ENCODE measurements at places on chromosomes 4 and X. TPM values are rescaled to one million over a fixed set of nuclear protein-coding genes. Genes with fewer than 3 reads are reported as not detected.

ATP8A1 gene
- 0.06 TPM for total RNA-seq

SPANXN4 gene
- total RNA-seq = 0.18 TPM

UNC5C gene
- 0.10 TPM for total RNA-seq

CHIC1 gene
- total RNA-seq = 6.5 TPM

SPANXC gene
- 7.5 TPM for total RNA-seq

ZCCHC12 gene
- not detected for total RNA-seq

CSAG2 gene
- total RNA-seq = 6.1 TPM

RBMXL3 gene
- not detected for total RNA-seq

ADGRA3 gene
- 28.7 TPM for total RNA-seq

NDST3 gene
- 0.59 TPM for total RNA-seq

ITIH6 gene
- total RNA-seq = not detected

FGF5 gene
- total RNA-seq = 2.7 TPM

ZNF185 gene
- 16.2 TPM for total RNA-seq

HUWE1 gene
- 83.0 TPM for total RNA-seq

RASL11B gene
- total RNA-seq = not detected

SYP gene
- total RNA-seq = 0.23 TPM

WWC2 gene
- total RNA-seq = 16.1 TPM

PPP1R3F gene
- total RNA-seq = 0.53 TPM

P2RY4 gene
- not detected for total RNA-seq

WNK3 gene
- total RNA-seq = 0.02 TPM

HTR2C gene
- total RNA-seq = not detected

SMIM10L2A gene
- 0.07 TPM for total RNA-seq

MAGEA11 gene
- 60.1 TPM for total RNA-seq

CXCL1 gene
- total RNA-seq = not detected

LARP7 gene
- 37.9 TPM for total RNA-seq

DDX53 gene
- total RNA-seq = not detected

NONO gene
- total RNA-seq = 469 TPM

PDZD11 gene
- 68.4 TPM for total RNA-seq

ZNF157 gene
- not detected for total RNA-seq

RASSF6 gene
- total RNA-seq = not detected

TCEAL2 gene
- 0.17 TPM for total RNA-seq
